ENCODE measurements at places on chromosomes 5 and 9.

DNA sequence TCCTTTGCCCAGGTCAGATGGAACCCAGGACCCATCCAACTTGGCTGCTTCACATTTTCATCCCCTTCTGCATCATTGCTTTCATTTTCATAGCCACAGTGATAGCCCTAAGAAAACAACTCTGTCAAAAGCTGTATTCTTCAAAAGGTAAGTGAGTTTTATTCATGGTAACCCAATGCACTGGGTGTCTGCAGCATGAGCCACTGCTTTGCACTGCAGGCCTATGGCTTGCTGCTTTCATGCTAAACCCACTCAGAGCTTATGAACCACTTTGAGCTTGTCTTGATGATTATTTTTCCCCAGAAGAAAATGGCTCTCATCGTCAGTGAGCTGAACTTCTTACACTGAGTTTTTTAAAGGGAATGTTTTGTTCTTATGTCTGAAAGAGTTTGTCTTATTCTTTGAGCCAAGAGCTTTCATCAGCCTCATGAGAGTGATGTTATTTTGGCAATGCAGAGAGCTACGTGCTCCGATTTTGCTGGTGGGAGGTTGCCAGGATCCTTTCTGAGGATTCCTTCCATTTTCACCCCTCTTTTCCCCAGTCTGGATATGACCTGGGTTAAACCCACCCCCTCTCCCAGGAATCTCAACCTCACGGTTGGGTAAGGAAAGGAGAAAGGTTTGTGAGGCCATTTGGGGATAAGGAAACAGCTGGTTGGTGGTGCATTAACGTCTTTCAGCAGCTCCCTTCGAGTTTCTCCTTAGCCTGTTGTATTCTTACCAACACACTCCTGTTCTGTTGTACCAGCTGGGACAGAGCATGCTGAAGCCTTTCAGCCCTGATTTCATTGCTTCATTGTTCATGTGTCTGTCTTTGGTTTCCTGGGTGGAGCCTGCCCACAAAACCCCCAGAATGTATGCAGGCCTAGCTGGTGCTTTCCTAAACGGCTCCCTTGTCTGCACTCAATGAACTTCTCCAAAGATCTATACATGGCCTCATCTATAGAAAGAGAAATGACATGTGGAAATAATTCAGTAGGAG is 47.6 kb downstream of the PDCD1LG2 start:
- no peak overlapping the region for H3K4me3 ChIP-seq
- no peak for DNase-seq
- no peaks in the 10 kb centered on the region for H3K27me3 ChIP-seq
- no peaks in the 10 kb centered on the region for H3K36me3 ChIP-seq

GRCh38 chr5:122581629-122582028 is 193.3 kb upstream of the SNX2 start:
- H3K27me3 ChIP-seq, result no peaks in the 10 kb centered on the region
- no peak overlapping the region for H3K4me3 ChIP-seq
- H3K4me1 ChIP-seq, result no peaks in the 10 kb centered on the region
- H3K36me3 ChIP-seq, result no peaks in the 10 kb centered on the region

- no peak overlapping the region for H3K27ac ChIP-seq
- no peaks in the 10 kb centered on the region for H3K27me3 ChIP-seq
- H3K4me1 ChIP-seq, result peaks cover 36% of the 10 kb centered on the region
- no peak overlapping the region for H3K4me3 ChIP-seq
- DNase-seq, result no peak
Measured at GRCh38 chr5:159877894-159878448, 38.3 kb upstream of the ADRA1B start.

GRCh38 chr9:132146039-132146438 is 15.8 kb upstream of the NTNG2 start:
- no peaks in the 10 kb centered on the region for H3K4me1 ChIP-seq
- no peak for DNase-seq
- H3K27me3 ChIP-seq, result peaks cover 87% of the 10 kb centered on the region
- no peak overlapping the region for H3K27ac ChIP-seq
- no peaks in the 10 kb centered on the region for H3K36me3 ChIP-seq

GRCh38 chr5:86374611-86375010 is 243.1 kb upstream of the COX7C start:
- H3K27ac ChIP-seq, result no peak overlapping the region
- H3K36me3 ChIP-seq, result no peaks in the 10 kb centered on the region
- no peak for DNase-seq
- no peaks in the 10 kb centered on the region for H3K27me3 ChIP-seq
- H3K4me3 ChIP-seq, result no peak overlapping the region

GRCh38 chr5:40601198-40601868 is 78.4 kb upstream of the PTGER4 start:
- DNase-seq, result no peak
- no peaks in the 10 kb centered on the region for H3K36me3 ChIP-seq
- no peak overlapping the region for H3K27ac ChIP-seq
- H3K4me1 ChIP-seq, result peaks cover 6% of the 10 kb centered on the region
- H3K4me3 ChIP-seq, result no peak overlapping the region

GRCh38 chr9:95193067-95193466 is 124.4 kb downstream of the FANCC start:
- no peaks in the 10 kb centered on the region for H3K36me3 ChIP-seq
- no peak overlapping the region for H3K27ac ChIP-seq
- no peaks in the 10 kb centered on the region for H3K4me1 ChIP-seq
- no peak for DNase-seq
- no peaks in the 10 kb centered on the region for H3K27me3 ChIP-seq

DNA sequence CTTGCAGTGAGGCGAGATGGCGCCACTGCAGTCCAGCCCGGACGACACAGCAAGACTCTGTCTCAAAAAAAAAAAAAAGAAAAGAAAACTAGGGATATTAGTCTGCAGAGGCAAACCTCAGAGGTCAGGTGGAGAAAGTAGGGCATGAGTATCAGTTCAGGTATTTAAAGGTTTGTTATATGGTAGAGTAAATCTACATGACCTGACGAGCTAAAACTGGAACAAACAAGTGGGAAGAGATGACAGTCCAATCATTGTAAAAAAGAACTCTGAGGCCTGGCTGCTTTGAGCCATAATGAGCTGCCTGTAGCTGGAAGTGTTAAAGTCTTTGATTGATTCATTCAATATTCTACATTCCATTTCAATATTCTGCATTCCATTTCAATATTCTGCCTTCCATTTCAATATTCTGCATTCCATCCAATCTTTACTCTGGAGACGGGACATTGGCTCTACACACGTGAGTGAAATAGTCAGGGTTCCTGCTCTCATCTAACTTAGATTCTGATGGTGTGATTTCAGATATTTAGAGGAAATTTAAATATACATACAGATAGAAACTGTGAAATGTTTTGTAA is 28.9 kb upstream of the GRAMD2B start:
- H3K4me1 ChIP-seq, result no peaks in the 10 kb centered on the region
- no peak overlapping the region for H3K4me3 ChIP-seq
- no peak for DNase-seq
- H3K27me3 ChIP-seq, result no peaks in the 10 kb centered on the region
- no peaks in the 10 kb centered on the region for H3K36me3 ChIP-seq

GRCh38 chr5:142152384-142152732 is 43.8 kb downstream of the NDFIP1 start:
- peaks cover 15% of the 10 kb centered on the region for H3K4me1 ChIP-seq
- H3K27me3 ChIP-seq, result no peaks in the 10 kb centered on the region
- no peak overlapping the region for H3K27ac ChIP-seq
- no peak for DNase-seq
- no peak overlapping the region for H3K4me3 ChIP-seq

GRCh38 chr5:115295777-115296123 is 704 bp downstream of the CCDC112 start:
- no peak overlapping the region for H3K27ac ChIP-seq
- H3K4me1 ChIP-seq, result peaks cover 10% of the 10 kb centered on the region
- peak overlapping the region; percentile 94 for H3K4me3 ChIP-seq
- H3K36me3 ChIP-seq, result no peaks in the 10 kb centered on the region
- no peak for DNase-seq

GRCh38 chr9:125580701-125581286 is 126.2 kb downstream of the MAPKAP1 start:
- H3K4me1 ChIP-seq, result no peaks in the 10 kb centered on the region
- H3K4me3 ChIP-seq, result no peak overlapping the region
- H3K27me3 ChIP-seq, result no peaks in the 10 kb centered on the region
- no peak for DNase-seq
- no peaks in the 10 kb centered on the region for H3K36me3 ChIP-seq

GRCh38 chr9:136080716-136081112 is 14.4 kb downstream of the NACC2 start:
- H3K36me3 ChIP-seq, result no peaks in the 10 kb centered on the region
- no peak overlapping the region for H3K4me3 ChIP-seq
- DNase-seq, result no peak
- no peaks in the 10 kb centered on the region for H3K27me3 ChIP-seq
- H3K27ac ChIP-seq, result no peak overlapping the region

DNA sequence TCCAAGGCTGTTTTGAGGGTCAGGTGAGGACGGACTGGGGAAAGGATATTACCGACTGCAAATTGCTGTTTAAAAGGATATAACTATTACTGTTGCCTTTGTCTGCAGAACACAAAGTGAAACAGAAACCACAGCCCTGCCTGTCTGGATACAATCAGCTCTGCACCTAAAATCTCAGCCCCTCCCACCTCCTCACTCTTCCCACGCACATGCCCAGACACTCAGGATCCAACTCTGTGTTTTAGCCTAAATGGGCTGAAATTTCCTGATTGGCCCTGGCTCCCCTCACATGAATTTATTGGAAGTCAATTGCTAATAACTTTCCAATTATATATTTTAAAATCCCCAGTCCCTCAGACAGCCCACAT is 176.3 kb upstream of the PPP1R26 start:
- no peak overlapping the region for H3K27ac ChIP-seq
- peaks cover 95% of the 10 kb centered on the region for H3K27me3 ChIP-seq
- H3K4me1 ChIP-seq, result no peaks in the 10 kb centered on the region
- no peak overlapping the region for H3K4me3 ChIP-seq
- H3K36me3 ChIP-seq, result no peaks in the 10 kb centered on the region
- no peak for DNase-seq

- peak; percentile 89 for DNase-seq
- H3K27ac ChIP-seq, result peak overlapping the region; percentile 39
- H3K36me3 ChIP-seq, result no peaks in the 10 kb centered on the region
Measured at GRCh38 chr9:128136816-128137793, 9.6 kb upstream of the PTGES2 start.

DNA sequence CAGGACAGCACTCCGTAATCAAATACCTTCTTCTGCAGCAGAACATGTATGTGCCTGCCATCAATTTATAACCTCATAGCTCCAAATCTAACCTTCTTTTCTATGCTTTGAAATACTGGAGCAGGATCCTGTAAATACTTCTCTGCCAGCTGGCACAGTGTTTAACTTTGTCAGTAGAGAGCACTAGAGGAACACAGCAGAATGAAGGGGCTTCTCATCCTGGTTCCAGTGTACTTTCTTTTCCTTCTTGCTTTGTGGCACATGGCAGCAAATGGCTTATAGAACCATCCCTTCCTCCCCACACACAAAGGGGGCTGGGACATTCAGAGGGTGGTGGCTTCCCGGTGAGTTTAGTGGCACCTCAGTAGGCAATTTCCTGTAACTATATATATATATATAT is 3.8 kb upstream of the FBXW11 start:
- H3K27me3 ChIP-seq, result no peaks in the 10 kb centered on the region
- peaks cover 7% of the 10 kb centered on the region for H3K4me1 ChIP-seq
- DNase-seq, result no peak
- H3K36me3 ChIP-seq, result no peaks in the 10 kb centered on the region
- no peak overlapping the region for H3K27ac ChIP-seq

- H3K4me3 ChIP-seq, result no peak overlapping the region
- no peaks in the 10 kb centered on the region for H3K36me3 ChIP-seq
- no peak for DNase-seq
- H3K27ac ChIP-seq, result no peak overlapping the region
- H3K4me1 ChIP-seq, result peaks cover 7% of the 10 kb centered on the region
Measured at GRCh38 chr5:151015974-151016587, 4.3 kb upstream of the GPX3 start.

- no peaks in the 10 kb centered on the region for H3K36me3 ChIP-seq
- no peak overlapping the region for H3K4me3 ChIP-seq
- DNase-seq, result no peak
- no peaks in the 10 kb centered on the region for H3K4me1 ChIP-seq
- no peaks in the 10 kb centered on the region for H3K27me3 ChIP-seq
Measured at GRCh38 chr9:5938449-5938848, 47.8 kb downstream of the MLANA start.

DNA sequence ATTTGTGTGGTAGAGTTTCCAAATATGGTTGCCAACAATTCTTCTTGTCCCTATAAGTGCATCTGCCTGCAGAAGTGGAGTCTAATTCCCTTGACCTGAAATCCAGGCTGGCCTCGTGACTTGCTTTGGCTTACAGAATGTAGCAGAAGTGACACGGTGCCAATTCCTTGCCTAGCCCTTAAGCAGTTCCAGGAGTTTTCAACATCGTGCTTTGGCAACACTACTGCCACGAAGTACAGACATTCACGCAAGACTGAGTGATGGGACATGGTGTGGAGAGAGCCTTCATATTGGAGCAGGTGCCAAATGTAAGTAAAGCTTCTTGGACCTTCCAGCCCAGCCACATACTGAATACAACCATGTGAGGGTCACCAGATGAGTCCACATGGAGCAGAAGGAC is 92.9 kb upstream of the NEK6 start:
- DNase-seq, result no peak
- H3K4me3 ChIP-seq, result no peak overlapping the region
- H3K4me1 ChIP-seq, result no peaks in the 10 kb centered on the region
- H3K27ac ChIP-seq, result no peak overlapping the region
- H3K27me3 ChIP-seq, result peaks cover 15% of the 10 kb centered on the region
- no peaks in the 10 kb centered on the region for H3K36me3 ChIP-seq

- no peak for DNase-seq
- no peak overlapping the region for H3K4me3 ChIP-seq
- no peaks in the 10 kb centered on the region for H3K4me1 ChIP-seq
- H3K36me3 ChIP-seq, result no peaks in the 10 kb centered on the region
- H3K27me3 ChIP-seq, result peaks cover 95% of the 10 kb centered on the region
Measured at GRCh38 chr5:178463321-178464155, 126.7 kb downstream of the COL23A1 start.

DNA sequence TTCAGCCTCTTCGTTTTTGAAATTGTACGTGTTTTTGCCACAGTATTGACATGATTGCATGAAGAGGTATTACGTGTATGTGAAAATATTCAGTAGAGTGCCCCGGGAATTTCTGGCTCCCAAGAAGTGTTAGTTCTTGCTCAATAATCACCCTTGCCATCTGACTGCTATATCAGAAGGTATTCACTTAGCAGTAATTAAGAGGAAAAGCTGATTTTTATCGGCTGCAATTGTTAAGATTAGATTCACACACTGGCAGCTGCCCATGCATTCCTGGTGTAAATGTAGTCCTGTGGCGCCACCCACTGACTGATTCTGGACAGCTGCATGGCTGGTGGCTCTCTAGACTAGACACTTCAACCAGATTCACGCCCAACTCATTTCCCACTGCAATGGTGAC is 440.1 kb upstream of the ADAMTS16 start:
- H3K4me3 ChIP-seq, result no peak overlapping the region
- H3K36me3 ChIP-seq, result no peaks in the 10 kb centered on the region
- no peak overlapping the region for H3K27ac ChIP-seq
- DNase-seq, result peak; percentile 41
- peaks cover 26% of the 10 kb centered on the region for H3K27me3 ChIP-seq
- no peaks in the 10 kb centered on the region for H3K4me1 ChIP-seq

- peaks cover 35% of the 10 kb centered on the region for H3K27me3 ChIP-seq
- H3K27ac ChIP-seq, result no peak overlapping the region
- no peak overlapping the region for H3K4me3 ChIP-seq
Measured at GRCh38 chr9:76886318-76886717, 19.6 kb downstream of the PRUNE2 start.

DNA sequence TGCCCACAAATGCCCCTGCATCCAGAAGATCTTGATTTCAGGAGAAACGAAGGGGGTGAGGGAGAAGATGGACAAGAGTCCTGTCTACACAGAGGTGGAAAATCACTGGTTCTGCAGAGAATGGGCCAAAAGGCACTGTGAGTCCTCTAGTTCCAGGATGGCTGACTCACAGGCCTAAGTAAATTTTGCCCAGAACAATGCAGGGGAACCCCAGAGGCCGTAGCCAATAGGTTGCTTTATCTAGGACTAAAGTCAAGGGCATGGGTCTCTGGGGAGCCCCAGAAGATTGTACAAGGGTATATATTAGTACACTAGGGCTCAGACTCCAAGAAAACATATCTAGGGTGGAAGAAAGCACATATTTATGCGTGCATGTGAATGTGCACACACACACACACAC is 98.0 kb downstream of the SLIT3 start:
- H3K4me1 ChIP-seq, result no peaks in the 10 kb centered on the region
